BJ (cell line): ENCODE measurements at places on chromosomes 16 and 17.

- DNase-seq: no peak
Measured at GRCh38 chr17:74444406-74444805, 12.5 kb downstream of the GPRC5C start.

DNA sequence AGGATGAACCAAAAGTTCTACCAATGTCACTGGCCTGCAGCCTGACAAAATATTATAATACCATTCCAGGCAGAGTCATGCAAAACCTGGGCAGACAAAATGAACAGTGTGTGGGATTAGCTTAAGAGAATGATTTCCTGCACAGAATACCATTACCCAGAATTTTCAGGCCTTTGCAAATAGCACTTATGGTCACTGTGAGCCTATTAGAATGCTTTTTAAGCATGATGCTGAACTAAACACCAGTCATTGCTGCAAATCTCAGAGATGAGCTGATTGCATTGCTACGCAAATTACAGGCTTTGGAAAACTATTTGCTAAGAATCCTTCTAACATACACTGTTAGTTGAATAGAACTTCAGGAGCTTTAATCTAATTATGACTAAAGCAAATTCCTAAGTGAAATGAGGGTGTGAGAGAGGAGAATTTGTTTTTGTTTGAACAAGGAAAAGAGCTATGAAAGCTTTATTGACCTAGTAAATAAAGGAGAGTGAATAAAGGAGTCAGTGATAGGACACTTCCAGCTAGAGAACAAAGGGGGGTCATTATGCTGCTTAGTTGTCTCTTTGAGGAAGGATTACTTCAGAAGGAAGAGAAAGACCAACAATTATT lies 398.8 kb downstream of the HS3ST3B1 start:
- no peak for DNase-seq

DNA sequence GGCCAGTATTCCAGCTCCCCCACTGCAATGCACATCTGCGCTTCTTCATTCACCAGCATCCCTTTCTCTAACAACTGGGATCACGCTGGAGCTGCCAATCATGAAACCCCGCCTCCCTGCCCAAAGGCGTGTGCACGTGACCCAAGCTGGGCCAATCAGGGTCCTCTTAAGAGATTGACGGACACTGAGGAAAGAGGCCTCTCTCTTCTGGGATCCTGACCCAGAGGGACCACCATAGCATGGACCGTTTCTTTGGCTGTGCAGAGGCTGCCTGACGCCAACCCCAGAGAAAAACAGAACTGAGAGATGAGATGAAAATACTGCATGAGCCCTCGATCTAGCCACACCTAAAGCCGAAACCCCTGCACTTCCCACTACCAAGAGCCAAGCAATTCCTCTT lies 32.0 kb downstream of the COTL1 start:
- DNase-seq: no peak

- DNase-seq: no peak
Measured at GRCh38 chr17:571224-571623, 143.4 kb downstream of the VPS53 start.

DNA sequence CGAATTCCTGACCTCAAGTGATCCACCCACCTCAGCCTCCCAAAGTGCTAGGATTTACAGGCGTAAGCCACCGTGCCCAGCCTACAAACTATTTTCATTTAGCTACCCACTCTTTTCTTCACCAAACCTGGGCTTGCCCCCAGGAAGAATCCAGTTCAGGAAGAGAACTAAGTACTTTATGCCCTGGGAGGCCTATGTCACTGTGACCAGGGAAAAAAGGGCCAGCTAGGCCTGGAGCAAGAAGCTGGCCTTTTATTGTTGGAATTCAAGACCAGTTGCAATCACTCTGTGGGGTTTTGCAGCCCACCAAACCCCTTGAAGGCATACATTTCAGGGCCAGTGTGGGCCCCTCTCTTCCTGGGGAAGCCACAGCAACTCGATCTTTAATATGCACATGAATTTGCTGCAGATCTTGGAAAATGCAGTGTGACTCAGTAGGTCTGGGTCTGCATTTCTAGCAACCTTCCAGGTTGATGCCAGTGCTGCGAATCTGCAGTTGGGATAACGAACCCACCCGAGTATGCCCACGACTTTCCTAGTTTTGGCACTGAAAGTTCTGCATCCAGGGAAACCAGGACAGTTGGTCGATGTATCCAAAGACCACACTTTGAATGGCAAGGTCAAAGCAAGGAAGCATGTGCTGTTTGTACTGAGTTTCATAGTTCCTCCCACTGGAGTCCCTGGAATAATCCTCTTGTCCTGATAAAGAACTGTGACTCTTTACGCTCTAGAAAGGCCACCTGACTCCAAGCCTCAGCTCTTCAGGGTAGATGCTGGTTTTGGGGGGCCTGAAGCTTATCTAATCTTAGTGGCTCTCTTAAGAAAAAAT lies 7.2 kb upstream of the MRPS23 start:
- no peak for DNase-seq

DNA sequence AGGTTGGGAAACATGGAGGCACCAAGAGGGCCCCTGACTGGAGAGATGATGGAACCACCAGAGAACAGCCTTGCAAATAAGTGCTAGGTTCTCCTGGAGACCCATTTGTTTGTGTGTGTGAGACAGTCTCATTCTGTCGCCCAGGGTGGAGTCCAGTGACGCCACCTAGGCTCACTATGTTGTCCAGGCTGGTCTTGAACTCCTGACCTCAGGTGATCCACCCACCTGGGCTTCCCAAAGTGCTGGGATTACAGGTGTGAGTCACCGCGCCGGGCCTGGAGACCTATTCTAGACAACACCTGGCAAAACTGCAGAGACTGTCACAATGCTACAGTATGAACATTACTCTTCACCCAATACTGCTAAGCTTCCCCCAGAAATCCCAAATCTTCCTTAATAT lies 1.5 kb downstream of the NPLOC4 start:
- DNase-seq: no peak

GRCh38 chr17:40839194-40839593 lies 16.8 kb upstream of the KRT10 start:
- no peak for DNase-seq

DNA sequence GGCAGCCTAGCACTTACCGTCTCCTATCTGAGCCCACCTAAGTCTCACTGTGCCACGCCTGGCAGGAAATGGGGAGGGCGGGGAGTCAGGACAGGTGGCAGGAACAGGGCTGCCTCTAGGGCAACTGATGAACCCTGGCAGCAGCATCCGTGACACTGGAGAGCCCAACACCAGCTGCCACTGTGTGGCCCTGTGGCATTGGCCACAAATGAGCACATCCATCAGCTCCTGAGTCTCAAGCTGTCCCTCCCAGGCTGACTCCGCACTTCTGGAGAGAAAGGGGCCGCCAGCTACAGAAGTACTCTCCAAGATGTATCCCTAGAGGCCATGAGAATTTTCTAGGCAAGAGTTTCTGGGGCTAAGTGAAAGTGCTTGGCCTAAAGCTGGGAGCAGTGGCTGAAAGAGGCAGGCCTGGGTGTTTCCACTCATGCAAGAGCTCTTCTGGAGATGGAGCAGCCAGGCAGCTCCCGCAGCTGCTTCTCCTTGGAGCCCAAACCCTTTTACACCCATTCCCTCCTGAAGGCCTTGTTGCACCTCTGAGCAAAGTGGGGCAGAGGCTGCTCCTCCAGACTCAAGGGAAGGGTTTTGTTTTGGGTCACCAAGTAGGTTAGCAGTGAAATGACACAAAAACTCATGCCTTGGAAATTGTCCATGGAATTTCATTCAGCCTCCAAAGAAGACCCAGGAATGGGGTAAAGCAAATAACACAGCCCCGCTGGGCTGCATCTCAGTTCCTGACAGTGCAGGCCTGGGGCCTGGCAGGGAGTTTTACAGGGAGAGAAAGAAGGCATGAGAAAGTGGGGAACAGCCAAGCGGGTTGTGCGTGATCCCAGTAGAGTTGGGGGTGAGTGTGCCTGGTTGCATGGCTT lies 25.8 kb downstream of the PEMT start:
- no peak for DNase-seq

DNA sequence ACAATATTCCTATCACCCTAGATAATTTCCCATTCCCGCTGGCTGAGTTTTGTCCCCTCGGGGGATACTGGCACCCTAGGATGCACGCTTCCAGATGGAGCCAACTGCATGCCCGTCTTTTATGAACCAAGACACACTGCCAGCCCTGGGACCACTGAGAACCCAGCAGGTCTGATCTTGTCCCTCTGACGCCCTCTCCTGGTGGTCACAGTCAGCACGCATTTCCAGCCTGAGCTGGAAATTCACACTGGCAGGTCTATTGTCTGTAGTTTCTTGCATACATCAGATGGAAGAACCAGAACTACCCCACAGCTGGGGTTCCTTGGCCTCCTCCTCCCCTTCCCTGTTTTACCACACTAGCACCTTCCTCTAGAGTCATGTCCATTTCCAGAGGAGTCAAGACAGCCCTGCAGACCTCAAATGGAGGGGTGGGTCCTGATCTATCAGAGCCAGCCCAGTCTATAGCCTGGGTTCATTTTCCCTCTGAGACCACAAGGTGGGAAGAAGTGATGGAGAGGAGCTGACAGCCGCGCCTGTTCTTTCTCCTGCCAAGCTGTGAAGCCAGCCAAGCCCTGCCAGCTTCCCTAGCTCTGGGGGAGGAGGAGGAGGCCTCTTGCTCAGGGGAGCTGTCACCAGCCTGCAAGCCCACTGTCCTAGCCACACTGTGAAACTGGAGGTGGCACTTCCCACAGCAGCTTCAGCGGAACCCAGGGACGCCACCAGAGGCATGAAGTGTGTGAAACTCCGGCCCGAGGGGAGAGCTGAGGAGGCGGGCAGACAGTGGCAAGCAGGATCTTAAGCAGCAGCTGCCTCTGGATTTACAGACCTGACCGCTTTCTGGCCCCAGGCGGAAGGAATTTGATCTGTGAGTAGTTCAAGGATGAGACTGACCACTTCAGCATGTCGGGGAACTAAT lies 29.3 kb downstream of the MXRA7 start:
- no peak for DNase-seq

DNA sequence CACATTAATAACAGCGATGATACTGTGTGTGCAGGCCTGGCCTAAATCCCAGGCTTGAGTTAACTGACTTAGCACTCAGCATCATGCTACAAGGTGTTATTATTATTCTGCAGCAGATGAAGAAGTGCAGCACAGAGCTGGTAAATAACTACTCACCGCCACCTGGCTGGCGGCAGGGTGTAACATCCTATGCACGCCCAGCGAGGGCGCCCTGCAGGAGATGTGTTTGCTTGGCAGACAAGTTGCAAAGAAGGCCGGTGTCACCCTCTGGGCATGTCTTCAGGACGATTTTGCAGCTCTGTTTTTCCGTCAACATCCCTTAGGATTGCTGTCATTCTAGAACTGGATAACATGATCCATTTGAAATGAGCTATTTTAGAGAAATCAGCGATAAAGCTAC lies 30.1 kb downstream of the DNAH9 start:
- no peak for DNase-seq

DNA sequence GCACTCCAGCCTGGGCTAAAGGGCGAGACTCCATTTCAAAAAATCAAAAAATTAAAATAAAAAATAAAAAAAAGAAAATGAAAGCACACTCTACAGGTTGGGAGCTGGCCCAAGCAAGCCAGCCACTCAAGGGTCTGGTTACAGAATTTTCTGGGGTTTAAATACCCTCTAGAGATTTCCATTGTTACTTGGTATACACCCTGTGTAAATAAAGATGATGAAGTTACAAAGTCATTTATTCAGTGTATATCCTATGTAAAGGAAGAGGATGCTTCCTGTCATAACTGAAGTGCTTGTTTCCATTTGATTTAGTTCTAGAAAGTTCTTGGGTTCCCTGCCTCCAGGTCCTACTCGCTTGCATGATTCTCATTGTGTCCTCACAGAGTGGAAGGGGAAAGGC lies 79.9 kb upstream of the C17orf78 start:
- DNase-seq: no peak

DNA sequence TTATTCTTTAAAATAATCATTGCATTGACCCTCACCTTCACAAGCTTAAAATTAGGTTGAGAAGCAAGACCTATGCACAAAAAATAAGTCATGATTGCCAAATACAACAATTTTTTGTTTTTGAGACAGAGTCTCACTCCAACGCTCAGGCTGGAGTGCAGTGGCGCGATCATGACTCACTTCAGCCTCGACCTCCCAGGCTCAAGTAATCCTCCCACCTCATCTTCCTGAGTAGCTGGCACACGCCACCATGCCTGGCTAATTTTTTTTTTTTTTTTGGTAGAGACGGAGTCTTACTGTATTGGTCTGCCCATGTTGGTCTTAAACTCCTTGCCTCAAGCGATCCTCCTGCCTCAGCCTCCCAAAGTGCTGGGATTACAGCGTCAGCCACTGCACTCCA lies 24.2 kb downstream of the ZNF652 start:
- no peak for DNase-seq

- no peak for DNase-seq
Measured at GRCh38 chr17:37430051-37430627, 23.5 kb downstream of the TADA2A start.

DNA sequence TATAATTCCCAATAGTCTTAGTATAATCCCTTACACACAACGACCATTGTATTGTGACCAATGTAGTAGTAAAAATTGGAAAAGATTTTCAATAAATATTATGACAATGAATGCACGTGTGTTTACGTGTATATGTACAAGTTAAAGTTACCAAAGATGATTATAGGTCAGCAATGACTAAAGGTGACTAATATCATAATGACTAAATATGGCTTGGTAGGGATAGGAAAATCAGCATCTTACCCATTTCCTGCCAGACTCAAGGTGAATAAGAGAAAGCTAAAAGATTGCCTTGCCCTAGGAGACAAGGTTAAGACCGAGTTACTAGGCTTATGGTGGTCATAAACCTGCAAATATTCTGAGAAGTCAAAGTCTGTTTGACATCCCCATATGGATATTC lies 34.4 kb downstream of the CPD start:
- DNase-seq: no peak

GRCh38 chr17:50893183-50893993 lies 27.2 kb upstream of the TOB1 start:
- no peak for DNase-seq

DNA sequence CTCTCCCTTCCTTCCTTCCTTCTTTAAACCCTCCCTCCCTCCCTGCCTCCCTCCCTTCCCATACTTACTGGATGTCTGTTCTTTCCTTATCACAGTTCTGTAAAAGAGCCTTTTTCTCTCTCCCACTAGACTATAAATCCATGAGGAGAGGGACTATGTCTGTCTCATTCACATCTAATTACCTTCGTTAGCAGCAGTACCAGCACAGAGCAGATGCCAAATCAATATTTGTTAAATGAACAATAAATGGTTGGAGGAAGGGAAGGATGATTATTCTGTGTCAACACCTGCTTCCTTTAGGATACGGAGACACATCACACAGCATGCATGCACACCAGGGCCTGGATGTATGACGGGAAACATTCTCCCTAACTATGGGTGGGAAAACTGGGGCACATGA lies 94.2 kb downstream of the DNAH3 start:
- DNase-seq: no peak

- DNase-seq: no peak
Measured at GRCh38 chr16:66364117-66364958, 2.2 kb upstream of the CDH5 start.

- no peak for DNase-seq
Measured at GRCh38 chr17:29401258-29401657, 11.1 kb downstream of the TAOK1 start.

GRCh38 chr17:78228176-78228575 lies 3.3 kb upstream of the TMEM235 start:
- DNase-seq: no peak
